LoVo (cell line): ENCODE measurements at places on chromosomes 16 and 17.

DNA sequence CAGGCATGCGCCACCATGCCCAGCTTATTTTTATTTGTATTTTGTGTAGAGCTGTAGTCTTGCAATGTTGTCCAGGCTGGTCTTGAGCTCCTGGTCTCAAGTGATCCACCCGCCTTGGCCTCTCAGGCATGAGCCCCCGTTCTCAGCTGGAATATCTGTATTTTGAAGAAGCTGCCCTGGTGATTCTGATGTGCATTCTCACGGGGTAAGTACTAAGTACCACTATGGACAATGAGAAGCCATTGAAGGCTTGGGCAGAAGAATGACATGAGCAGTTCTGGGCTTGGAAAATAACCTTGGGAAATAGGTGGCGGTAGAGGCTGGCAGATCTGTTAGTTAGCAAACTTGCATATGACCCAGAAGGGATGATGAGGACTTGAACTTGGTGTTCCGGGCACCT, 15.6 kb upstream of the NKD1 start:
- DNase-seq = no peak

DNA sequence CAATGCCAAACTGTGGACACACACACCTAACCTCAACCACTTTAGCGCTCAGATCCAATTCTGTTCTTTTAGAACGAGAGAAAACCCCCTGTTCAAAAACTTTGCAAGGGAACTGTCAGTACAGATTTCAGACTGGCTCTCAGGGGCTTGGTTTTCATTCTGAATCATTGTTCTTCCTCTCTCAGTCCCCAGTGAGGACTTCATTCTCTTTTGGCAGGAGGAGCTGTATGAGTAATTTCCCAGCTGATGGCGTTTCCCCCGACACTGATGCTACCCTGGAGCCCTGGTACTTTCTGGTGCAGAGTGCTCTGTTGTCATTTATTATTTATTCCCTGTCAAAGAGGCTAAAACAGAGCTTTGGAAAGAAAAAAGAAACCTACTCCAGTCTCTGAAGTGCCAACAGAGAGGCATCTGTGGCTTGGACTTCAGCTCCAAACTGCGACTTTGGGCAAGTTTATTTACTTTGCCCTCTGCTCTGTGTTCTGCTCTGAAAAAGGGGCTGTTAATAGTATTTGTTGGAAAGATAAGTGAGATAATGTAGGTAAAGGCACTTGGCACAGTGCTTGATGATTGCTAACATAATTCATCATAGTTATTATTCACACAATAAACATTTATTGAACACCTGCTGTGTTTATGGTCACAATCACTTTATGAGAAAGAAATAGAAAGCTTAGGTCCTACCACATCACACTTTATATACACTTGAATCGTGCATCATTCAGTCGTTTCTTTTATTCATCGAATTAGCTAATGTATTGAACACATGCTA, 28.3 kb downstream of the ETV4 start:
- DNase-seq = no peak

DNA sequence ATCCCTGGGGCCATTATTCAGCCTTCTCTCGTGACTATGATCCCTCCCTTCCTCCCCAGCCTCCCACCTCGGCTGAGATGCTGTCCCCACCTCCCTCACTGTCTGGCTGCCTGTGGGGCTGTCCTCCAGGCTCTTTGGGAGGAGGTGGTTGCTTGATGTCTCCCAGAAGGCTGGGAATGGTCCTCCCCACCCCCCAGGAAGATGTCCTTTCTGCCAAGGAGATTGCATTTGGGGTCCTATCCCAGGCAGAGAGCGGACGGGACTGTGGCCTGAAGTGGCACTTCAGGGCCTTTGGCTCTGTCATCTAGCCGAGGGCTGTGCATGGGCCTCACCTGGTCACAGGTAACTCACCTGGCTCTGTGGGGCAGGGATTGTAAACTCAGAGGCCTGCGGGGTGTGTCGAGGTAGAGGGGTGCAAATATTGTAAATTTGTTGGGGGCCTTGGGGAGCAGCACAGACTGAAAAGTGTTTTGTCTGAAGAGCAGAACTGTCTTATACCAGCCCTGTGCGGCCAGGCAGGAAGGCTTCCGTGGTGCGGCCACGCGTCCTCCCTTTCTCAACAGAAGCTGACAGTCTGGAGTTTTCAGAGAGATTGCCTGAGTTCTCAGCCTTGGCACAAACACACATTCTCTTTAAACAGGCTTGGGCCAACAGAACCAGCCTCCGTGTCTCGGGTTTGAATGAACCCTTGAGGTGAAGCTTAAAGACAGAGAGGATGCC, 177.9 kb downstream of the SEC14L1 start:
- DNase-seq = no peak

DNA sequence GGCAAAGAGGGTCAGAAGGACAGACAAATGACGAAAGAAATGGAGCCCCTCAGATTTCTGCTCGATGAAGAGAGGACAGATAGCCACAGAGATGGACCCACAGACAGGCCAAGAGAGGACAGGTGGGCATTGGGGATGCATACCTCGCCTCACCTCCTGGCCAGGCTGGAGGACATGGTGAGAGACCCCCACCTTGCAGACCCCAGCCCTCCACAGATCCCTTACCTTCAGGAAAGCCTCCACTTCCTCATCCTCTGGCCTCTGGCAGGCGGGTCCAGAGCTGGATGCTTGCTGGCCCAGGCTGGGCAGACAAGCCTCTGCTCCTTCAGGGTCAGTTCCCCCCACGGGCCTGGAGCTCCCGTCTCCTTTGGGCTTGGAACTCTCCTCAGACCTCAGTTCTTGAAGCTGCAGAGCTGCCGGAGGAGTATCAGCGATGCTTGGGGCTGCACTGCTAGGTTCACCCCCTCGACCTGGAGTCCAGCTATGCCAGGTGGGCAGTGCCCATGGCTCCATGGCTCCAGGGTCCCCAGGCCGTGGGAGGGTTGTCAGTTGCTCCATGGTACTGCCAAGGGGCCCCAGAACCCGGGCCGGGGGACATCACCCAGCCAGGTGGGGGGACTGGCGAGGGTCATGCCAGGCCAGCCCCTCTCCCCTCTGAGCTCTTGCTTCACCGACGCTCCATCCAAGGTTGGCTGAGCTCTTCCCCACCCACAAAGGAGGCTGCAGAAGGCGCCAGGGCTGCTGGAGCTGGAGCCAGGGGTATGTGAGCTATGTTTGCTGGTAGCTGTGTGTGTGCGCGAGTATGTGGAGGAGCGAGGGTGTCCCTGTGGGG, 1.0 kb downstream of the TSPOAP1 start:
- DNase-seq = no peak

DNA sequence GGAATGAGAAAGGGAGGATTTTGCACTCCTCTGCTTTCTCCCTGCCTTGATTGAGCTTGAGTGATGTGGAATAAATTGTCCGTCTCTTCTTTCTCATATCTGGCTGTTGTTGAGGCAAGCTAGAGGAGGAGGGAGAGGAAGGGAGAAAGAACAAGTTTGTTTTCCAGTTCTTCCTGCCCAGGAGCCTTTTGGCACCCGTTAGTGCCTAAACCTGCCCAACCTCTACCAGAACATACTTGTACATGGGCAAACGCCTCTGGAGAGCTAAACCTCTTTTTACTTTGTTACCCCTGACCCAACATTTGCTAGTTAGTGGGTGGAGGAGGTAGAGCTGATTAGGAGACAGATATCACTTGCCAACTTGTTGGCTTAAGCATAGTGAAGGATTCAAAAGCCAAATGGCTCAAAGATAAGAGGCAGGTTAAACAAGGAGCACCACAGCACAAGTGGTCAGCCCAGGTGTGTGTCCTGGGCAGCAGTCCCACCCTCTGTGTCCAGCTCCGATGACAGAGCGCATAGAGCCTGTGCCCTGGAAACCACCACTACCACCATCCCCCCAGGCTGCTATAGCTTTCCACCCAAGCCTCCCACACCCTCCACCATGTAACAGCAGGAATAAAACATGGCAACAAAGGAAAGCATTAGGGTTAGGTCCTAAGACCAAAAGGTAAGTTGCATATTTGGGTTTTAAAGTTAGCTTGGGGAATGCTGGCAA, 6.5 kb downstream of the ODF4 start:
- no peak for DNase-seq

DNA sequence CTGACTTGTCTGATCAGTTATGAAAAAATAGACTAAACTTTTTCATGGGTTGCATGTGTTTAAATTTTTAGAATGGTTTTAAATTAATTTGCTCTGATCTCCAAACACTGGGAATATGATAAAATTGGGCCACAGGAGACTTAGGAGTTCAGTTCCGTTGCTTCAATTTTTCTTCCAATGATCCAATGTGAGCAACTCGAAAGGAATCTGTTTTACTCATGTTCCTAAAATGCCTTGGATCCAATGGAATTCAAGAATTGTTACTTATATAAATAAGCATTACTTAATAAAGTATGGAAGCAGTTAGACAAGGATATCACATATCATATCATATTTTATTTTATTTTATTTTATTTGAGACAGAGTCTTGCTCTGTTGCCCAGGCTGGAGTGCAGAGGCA, 56.0 kb upstream of the NACA2 start:
- no peak for DNase-seq

GRCh38 chr16:10846213-10846998, 27.8 kb upstream of the TVP23A start:
- DNase-seq = no peak

GRCh38 chr17:21019976-21020586, 22.7 kb downstream of the USP22 start:
- no peak for DNase-seq

- DNase-seq = peak; percentile 41
These were observed 42.5 kb downstream of the MYH3 start for GRCh38 chr17:10614536-10615155.

- DNase-seq = no peak
These were observed 17.6 kb upstream of the PHF12 start for GRCh38 chr17:28968914-28969295.

GRCh38 chr17:77210331-77210730, 69.6 kb downstream of the SEC14L1 start:
- DNase-seq = no peak

DNA sequence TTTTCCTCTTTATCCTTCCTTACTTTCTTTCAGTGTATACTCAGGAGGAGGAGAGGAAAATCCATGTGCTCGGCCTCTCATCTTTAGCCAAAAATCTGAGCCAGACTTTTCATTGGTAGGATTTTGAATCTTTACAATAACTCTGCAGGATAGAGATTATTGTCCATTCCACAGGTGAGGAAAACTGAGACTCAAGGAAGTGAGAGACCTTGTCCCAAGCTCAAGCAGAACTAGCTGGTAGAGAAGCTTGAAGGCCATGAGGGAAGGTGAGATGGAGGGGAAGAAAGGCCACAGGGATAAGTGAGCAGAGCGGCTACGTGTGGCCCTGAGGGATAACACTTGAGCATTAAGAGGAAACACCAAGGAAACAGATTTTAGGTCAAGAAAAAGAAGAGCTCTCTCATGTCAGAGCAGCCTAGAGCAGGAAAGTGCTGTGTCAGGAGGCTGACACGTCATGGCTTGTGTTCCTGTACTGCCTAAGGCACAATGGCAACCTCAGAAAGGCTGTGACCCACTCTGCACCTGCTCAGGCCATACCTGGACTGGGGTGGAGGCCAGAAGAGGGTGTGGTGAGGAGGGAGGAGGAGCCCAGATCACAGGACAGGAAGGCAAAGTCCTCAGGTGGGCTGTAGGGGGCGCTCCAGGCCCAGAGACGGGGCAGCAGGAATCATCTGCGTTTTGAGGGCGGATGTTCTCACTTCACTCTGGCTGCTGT, 11.9 kb downstream of the MT4 start:
- peak; percentile 84 for DNase-seq

DNA sequence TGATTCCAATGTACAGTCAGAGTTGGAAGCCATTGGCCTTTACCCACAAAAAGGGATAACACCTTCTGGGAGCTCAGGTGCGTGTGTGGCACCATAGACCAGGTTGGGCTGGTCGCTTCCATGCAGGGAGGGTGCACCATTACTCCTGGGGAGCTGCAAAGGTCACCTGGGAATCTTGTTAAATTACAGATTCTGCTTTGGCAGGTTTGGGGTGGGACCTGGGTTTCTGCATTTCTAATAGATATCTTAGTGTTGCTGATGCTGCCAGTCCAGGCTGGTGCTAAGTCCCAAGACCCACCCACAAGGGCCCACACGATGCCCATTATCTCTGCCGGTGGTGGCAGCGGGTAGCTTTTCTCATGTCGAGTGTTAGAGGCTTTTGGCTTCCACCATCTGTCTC, 148.3 kb upstream of the CACNG5 start:
- no peak for DNase-seq

GRCh38 chr16:84040823-84041820, 1.5 kb downstream of the SLC38A8 start:
- DNase-seq = no peak

GRCh38 chr17:50508573-50509460, 578 bp downstream of the MYCBPAP start:
- DNase-seq = no peak

DNA sequence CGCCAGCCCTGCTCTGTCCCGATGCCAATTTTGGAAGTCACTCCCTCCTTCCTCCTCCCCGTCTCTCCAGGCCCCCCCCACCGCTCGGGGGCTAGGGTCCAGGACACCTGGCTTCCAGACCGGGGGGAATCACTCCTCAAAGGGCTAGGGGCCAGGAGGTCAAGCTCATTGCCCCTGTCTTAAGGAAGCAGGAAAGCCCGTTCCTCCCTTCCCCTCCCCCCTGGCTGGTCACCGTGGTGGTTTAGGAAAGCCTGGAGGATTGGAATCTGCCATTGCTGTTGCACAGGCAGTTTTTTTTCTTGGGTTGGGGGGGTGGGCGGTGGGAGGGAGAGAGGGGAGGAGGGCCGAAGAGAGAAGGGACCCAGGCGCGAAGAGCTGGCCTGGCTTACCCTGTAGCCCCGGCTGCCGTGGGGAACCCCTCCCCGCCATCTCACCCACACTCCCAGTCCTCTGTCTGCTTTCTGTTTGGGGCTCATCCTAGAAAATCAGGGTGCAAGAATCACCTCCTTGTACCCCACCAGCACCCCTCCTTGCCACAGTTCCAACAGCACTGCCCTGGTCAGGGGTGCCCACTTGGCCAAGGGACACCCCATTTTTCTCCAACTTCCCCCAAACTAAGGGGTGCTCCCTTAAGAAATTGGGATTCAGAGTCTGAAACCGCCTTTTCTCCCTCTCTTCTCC, 2.9 kb upstream of the BCL6B start:
- no peak for DNase-seq

DNA sequence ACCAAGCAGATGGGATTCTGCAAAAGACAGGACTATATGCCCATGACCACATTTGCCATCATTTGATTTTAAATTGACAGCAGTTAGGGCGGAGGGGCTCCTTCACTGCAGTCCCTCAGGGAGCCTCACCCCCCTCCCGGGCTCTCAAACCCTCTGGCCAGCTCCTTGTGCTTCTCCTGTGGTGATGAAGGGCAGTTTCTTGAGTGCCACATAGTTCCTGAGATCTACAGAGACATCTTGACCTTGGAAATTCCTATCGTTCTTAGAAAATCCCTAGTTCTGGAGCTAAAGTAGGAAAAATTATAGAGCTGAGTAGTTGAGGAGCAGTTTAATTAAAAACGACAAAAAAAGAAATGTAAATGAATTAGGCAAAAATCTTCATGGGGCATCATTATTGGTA, 231.5 kb downstream of the CCDC182 start:
- no peak for DNase-seq
